ENCODE measurements at places on chromosomes 7 and 10.
A peak's percentile ranks its signal among the peaks of the same experiment; 100 is the strongest.

DNA sequence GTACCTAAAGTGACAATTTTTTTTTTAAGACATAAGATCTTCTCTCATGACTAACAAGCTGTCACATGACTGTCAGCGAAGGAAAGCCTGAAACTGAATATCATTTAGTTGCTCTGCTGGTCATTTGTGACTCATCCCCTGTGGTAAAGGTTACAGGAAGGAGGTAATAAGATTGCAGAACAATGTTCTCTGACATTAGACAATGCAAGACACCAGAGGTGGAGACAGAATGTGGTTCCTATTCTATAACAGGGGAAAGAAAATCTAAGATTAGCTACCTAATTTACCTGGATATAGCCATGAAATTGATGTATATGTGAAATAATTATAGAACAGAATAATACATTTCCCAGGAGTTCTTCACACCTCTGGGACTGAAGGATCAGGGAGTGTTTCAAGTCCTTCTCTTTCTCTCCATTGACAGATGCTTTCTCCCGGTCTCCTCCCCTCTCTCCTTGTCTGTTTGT, 47.7 kb downstream of the LRGUK start:
- DNase-seq, result peak; percentile 98

GRCh38 chr7:141654551-141654950, 47.4 kb downstream of the DENND11 start:
- peak; percentile 82 for DNase-seq

GRCh38 chr10:75723319-75723980, 292.0 kb downstream of the LRMDA start:
- DNase-seq, result no peak

DNA sequence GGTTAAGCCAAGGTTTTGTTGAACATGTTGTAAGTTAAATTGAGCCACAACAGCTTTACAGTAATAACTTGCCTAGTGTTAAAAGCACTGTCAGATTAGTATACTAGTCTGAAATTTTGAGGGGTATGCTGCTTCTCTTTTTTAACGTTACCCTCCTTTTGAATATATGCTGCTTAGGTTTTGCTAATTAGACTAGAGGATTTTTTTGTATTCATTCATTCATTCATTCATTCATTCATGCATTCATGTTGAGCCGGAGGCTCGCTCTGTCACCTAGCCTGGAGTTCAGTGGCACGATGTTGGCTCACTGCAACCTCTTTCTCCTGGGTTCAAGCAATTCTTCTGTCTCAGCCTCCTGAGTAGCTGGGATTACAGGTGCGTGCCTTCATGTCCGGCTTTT, 24.7 kb downstream of the DNAJB6 start:
- no peak for DNase-seq

DNA sequence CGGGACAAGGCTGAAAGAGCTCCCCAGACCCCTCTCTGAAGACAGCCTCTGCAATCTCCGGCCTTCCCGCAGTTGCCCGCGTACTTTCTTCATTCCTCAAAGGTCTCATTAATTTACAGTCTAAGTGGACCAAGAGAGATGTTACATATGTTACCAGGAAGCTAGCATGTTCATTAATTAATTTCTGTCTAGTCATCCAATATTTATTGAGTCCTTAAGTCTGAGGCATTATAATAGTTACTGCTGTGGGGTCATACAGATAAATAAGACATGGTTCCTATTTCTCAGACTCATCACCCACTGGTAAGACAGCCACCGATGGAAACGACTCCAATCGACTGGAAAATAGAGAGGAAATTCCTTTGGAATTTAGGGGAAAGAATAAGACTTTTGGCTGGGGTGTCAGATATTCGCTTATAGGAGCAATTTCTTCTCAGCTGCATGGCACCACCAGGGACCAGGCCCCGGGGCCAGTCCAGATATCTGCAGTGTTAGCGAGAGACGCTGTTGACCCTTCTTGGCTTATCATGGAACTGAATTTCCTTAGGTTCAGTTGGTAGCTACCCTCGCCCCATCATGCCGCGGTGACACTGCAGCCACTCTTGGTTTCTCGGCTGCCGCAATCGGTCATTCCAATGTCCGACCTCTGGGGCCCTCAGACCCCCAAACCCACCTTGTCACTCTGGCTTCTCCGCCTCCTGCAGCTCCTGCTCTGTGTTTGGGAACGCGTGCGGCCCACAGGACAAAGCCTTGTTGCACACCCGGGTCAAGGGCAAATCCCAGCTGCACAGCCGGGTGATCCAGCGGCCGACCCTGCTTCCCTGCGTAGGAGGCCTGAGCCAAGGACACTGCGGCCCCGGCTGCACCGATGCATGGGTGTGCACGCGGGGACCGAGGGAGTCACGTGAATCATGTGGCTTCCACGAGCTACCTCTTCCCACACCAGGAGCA, 383.2 kb downstream of the DNAJB6 start:
- DNase-seq, result no peak

- no peak for DNase-seq
Measured at GRCh38 chr10:27998178-27998953, 513 bp downstream of the ODAD2 start.

DNA sequence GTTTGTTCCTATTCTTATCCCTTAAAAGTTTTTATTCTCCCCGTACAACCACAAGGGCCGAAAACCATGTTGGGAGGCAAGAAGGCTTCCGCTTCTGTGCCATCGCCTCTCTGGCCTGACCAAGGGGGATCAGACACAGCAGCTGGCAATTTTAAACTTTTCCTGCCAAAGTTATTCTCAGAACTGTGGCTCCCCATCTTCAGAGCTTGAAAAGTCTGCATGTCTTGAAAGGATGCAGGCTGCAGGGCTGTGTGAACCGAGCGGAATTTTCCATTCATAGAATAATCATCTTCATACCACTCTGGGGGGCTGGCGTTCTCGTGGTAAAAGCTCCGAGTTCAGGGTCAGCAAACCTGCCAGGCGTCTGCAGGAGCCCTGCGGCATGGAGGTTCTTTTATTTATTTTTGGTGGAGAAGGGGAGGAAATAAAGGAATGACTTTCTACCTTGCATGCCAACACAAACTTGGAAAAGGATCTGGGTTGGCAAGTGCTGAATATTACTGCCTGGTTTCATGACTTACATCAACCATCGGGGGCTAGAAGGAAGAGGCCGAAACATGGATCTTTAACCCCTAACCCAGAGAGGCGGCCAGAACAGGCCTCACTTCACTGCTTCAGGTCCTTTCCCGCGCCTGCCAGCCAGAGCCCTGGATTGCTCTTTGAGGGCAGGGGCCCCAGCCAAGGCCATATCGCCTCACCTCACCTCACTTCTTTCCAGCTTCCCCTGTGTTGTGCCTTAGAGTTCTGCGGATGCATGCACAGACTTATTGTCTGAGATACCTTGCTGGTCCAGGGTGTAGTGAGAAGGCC, 3.0 kb upstream of the NANOS1 start:
- DNase-seq, result no peak

DNA sequence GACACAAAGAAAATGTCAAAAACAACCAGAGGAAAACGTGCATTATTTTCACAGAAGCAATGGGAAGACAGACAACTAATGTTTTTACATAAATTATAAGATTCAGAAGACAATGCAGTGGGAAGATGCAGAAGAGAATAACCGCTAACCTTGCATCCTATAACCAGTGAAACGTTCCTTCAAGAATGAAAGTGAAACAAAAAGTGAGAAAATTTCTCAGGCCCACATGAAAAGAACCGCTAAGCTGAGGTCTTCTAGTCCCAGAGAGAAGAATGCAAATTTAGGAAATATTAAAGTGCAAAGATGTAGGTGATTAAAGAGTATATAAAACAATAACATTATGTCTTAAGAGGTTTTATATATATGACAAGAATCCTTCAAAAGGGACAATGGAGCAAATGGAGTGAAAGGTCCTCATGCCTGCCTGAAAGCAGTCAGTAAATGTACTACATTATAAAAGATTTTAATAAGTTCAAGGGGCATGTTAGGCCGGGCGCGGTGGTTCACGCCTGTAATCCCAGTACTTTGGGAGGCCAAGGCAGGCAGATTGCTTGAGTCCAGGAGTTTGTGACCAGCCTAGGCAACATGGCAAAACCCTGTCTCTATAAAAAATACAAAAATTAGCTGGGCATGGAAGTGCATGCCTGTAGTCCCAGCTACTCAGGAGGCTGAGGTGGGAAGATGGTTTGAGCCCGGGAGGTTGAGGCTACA, 43.1 kb upstream of the DDC start:
- DNase-seq, result peak; percentile 47

- DNase-seq, result no peak
Measured at GRCh38 chr10:114142018-114142417, 32.0 kb downstream of the CCDC186 start.

DNA sequence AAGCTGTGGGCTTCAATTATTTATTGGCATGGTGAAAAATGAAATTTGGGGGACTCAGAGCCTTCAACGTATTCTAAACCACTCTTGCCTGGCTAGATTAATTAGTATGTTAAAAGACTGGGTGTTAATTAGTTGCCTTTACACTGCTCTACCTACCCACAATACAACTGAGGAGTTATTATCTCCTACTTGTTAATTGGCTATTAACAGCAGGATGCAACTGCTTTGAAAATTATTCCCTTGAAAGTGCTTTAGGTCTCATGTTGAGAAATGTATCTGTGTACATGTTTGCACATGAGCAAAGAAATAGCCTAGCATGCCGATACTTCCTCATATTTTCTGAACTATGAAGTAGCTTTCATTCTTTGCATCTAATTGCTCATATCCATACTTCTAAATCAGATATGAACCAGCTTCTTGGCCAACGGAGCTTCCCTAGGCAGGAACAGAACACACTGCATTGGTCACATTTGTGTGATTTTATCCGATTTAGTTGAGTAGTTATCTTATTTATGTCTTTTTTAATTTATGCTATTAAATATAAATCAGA, 155.8 kb downstream of the GPAM start:
- DNase-seq, result no peak

DNA sequence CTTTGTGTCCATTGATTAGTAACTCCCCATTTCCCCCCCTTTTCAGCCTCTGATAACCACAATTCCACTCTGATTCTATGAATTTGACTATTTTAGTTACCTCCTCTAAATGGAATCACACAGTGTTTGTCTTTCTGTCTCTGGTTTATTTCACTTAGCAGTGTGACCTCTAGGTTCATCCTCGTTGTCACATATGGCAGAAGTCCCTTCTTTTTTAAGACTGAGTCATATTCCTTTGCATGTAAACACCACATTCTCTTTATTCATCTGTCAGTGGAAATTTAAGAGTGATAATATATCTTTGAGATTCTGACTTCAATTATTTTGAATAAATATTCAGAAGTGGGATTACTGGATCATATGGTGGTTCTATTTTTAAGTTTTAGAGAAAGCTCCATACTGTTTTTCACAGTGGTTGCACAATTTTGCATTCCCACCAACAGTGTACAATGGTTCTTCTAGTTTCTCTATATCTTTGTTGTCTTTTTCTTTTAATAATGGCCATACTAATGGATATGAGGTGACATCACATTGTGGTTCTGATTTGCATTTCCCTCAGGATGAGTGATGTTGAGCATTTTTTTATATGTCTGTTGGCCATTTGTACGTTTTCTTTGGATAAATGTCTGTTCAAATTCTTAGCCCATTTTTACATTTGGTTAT, 126.1 kb upstream of the GRB10 start:
- DNase-seq, result no peak

DNA sequence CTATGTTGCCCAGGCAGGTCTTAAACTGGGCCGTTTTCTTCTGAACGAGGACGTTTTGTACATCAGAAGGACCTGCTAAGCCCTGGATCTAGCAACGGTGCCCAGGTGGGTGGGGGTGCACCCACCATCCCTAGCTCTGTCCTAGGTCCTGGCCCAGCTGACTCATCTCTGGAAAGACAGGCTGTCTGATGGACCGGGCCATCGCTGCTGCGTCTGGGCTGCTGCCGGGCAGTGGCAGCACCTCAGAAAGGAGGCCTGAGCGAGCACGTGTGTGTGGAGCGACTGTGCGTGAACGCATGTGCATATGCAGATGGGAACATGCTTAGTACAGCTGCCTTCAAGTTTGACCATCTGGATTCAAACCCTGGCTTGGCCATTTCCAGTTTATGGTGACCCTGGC, 7.3 kb upstream of the ELFN1 start:
- no peak for DNase-seq

- no peak for DNase-seq
Measured at GRCh38 chr7:158649279-158649678, 55.3 kb downstream of the NCAPG2 start.

DNA sequence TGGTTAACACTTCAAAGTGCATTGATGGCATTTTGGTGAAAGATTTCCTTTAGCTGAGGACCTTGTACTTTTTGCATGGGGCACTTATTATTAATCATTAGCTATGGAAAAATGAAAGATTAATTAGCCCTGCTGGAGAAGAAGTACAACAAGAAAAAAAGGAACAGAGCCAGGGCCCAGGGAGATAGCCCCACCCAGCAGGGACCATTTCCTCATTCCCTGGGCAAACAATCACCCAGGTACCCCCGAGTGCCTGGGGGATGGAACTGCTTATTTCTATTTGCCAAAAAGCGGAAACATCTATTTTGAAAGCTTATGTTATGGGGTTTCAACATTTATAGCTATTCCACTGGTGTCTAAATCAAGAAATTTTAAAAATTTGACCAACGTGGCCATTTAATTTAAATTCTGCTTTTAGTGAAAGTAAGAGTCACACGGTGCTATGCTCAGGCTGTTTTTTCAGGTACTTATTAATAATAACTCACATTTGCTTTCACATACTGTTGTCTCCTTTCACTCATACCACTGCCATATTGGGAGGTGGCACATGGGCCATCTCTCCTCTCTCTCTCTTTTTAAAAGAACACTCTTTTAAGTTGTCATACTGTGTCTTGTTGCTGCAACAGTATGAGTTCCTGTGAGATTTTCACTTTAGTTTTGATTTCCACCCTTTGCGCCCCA, 143.6 kb upstream of the KIF5B start:
- peak; percentile 75 for DNase-seq

- no peak for DNase-seq
Measured at GRCh38 chr10:120605410-120605809, 148.4 kb downstream of the PLPP4 start.

- no peak for DNase-seq
Measured at GRCh38 chr7:149626972-149627371, 129.4 kb upstream of the ZNF746 start.

DNA sequence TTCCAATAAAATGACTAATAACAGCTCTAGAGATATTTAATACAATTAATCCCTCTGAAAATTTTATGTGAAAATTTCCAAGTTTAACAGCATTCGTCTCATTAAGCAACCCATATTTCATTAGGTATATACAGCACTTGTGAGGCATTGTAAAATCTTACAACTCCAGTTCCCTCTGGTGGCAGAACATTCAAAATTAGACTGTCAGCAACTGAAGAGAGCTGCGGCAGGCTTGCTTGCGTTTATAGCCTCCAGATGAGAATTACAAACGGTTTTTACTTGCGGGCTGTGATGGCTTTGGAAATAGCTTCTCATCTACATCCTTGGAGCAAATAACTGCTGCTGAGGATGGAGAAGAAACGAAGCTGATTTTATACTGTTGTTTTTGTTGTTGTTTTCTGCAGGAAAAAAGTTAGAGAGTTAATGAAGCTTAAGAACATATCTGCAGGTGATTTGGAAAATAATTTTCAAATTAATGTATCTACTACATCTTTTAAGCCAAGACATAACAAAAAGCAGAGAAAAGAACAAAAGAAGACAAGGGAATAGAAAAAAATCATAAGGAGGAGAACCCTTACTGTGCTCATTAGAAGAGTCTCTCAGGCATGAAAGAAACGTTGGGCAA, 171.3 kb downstream of the MAGI2 start:
- DNase-seq, result peak; percentile 34

- no peak for DNase-seq
Measured at GRCh38 chr7:155850766-155851678, 38.8 kb upstream of the SHH start.

Data from inflammatory macrophage treated with lipopolysaccharide for 4 hours (primary cell).